ENCODE measurements at places on chromosomes 11 and 22.

- DNase-seq: no peak
These were observed 12.3 kb upstream of the ASPHD2 start for GRCh38 chr22:26416670-26417276.

GRCh38 chr22:38316364-38317121 is 690 bp downstream of the CSNK1E start:
- peak; percentile 88 for DNase-seq

DNA sequence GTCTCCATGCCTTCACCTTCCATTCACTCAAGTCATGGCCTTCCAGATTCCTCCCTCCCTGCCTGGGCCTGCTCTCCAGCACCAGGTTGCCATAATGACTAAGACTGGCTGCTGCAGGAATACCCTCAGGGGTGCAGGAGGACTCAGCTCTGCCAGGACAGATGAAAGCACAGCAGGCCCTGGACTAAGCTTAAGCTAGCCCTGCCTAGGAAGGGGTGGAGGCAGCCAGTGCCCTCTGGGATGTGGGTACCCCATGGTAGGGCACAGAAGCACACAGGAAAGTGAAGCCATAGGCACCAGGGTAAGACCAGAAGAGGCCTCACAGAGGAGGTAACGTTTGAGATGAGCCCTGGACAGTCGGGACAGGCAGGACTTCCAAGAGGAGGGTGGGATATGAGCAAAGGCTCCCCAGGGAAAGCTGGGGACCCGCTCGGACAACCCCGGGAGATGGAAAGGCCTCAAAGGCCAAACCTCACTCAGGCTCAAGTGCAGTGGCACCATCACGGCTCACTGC is 3.0 kb upstream of the RIN1 start:
- DNase-seq: no peak

DNA sequence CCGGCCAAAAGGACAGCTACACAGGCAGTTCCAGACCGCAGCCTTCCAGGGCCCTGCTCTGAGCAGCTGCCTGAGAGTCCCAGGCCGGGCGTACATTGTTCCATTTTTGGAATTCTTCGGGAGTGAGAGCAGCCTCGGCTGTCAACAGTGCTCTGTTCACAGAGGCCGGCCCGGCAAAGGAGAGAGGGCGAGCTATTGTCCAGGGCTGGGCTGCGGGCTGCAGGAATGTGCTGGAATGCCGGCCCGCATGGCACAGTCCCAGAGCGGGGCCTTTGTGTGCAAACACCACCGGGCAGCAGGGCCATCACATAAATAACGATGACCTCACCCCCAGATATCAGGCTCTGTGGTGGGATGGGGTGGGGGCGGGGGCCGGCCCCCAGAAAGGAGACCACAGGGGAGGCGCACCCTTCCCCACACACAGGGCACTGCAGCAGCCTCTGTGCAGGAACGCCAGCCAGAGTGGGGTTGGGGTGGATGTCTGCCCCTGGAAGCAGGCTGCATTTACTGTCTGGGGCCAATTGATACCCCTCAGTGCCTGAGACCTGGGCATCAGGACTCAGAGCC is 15.8 kb downstream of the LINC01488 start:
- no peak for DNase-seq

DNA sequence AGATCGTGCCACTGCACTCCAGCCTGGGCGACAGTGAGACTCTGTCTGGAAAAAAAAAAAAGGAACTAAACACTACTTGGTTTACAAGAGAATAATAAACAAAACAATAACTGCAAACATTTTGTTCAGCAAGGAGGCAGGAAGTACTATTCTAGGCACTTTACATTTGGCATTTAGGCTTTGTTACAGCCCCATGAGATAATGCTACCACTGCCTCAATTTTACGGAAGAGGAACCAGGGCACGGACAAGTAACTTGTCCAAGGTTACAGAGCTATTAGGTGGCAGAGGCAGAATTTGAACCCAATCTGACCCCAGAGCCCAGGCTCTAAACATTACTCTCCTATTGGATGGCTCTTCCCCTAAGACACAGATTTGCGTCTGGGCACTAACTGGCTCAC is 108.7 kb upstream of the AKIP1 start:
- no peak for DNase-seq

- peak; percentile 88 for DNase-seq
These were observed 80.8 kb downstream of the ZC3H12C start for GRCh38 chr11:110173811-110174644.

- no peak for DNase-seq
These were observed 12.2 kb downstream of the OR8D1 start for GRCh38 chr11:124301548-124301947.

- DNase-seq: no peak
These were observed 195.2 kb upstream of the RAG2 start for GRCh38 chr11:36792996-36793914.

DNA sequence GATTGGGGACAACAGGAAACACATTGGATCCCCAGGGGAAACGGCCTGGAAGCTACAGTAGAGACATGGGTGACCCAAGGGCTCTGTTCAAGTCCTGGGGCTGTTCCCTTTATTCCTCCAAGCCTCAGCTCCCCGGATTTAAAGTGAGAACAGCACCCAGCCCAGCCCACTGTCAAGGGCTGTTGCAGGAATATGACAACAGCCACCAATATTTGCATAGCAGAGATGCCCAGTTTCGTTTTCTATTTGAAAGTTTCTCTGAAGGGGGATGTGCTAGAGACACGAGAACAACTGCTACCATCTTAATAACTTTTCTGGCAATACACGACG is 81.1 kb upstream of the WNT7B start:
- DNase-seq: peak; percentile 90

GRCh38 chr11:30326114-30326778 is 3.3 kb downstream of the ARL14EP start:
- DNase-seq: no peak

GRCh38 chr22:33983558-33983957 is 63.3 kb upstream of the LARGE1 start:
- no peak for DNase-seq

DNA sequence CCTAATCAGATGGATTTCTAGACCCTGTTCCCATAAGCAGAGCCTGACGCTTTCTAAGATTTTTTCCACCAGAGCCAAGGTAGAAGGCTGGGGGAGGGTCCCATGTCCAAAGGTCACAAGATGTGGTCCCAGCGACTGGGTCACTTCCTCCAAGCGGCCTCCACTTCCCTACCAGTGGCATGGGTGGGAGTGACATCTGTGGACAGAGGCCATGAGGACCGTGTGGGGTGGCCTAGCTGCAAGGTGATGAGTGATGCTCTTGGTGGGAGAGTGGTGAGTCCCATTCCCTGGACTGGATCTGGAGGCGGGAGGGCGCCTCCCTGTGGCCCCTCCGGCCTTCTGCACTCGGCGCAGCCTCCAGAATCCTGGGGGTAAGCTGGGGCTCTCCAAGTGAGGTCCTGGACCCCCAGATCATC is 32.4 kb upstream of the PRR5 start:
- DNase-seq: peak; percentile 22

DNA sequence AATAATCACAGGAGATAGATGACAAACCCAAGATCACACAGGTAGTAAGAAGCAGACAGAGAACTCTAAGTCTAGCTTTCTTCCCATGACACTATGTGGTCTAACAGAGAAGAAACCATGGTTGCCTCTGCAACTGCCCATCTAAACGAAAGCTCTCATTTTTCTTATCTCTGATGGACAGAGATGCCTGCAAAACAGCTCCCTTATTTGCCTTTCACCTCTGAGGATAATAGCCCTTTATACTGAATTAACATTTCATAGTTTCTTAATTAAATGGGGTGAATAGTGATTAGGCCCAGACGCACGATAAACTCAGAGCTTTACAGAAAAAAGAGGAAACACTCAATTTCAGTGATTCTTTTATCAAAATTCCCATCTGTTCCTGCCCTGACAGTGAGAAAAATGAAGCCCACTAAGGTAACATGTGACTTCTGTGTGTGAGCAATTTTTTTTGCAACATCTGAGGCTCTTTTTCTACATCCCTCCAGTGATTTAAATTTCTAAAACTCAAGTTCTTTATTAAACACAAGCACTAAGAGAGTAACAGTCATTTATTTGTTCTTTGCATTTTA is 24.6 kb downstream of the OR2AG2 start:
- no peak for DNase-seq

GRCh38 chr22:42644422-42645340 is 4.3 kb upstream of the ATP5MGL start:
- no peak for DNase-seq

- peak; percentile 79 for DNase-seq
These were observed 43.8 kb upstream of the API5 start for GRCh38 chr11:43267856-43268580.

GRCh38 chr11:2664376-2664775 is 35.4 kb downstream of the KCNQ1OT1 start:
- DNase-seq: no peak

- no peak for DNase-seq
These were observed 752.3 kb downstream of the NTM start for GRCh38 chr11:132122735-132123134.

DNA sequence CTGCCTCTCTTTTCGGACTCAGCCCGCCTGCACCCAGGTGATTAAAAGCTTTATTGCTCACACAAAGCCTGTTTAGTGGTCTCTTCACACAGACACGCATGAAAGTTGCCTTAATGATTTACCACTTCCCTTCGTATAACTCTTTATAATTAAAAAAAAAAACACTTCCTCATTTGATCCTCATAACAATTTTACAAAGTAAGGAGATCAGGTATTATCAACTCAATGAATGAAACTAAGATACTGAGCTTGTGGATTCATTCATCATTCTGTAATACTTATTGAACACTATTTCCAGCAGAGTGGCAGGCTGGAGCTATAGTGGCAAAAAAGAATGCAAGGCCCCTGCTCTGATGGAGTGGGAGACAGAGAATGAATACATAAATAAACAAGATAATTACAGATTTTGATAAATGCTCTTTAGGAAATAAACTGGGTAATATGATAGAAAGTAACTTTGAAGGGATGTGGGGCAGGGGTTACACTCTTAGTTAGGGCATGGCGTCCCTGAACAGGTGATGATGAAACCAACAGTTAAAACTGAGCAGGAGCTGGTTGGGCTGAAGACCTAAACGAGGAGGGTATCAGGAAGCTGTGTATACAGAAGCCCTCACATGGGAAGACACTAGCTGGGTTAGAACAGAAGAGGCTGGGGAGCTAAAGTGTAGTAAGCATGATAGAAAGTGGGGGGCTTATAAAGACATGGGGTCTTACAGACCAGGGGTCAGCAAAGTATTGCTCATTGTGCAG is 5.4 kb upstream of the CRTAM start:
- DNase-seq: no peak

GRCh38 chr11:118690553-118691304 is 11.3 kb upstream of the TREH start:
- DNase-seq: no peak

- DNase-seq: peak; percentile 28
These were observed 677.7 kb downstream of the BRD1 start for GRCh38 chr22:49149721-49150608.

DNA sequence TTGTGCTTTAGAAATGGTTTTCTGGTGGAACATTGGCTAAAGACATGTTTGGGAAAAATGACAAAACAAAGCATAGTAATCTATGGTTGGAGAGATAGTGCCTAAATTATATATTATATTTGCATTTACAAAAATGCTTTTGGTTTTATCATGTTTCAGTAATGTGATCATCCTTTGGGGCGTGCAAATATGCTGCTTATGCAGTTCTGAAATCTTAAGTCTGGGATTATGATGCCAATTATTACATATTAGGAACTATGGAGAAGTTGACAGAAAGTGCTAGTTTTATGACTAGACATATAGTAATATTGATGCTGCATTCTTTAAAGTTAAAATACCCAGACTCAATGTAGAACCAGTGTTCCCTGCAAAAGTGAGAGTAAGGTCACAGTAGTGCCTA is 655.0 kb downstream of the METTL15 start:
- no peak for DNase-seq

DNA sequence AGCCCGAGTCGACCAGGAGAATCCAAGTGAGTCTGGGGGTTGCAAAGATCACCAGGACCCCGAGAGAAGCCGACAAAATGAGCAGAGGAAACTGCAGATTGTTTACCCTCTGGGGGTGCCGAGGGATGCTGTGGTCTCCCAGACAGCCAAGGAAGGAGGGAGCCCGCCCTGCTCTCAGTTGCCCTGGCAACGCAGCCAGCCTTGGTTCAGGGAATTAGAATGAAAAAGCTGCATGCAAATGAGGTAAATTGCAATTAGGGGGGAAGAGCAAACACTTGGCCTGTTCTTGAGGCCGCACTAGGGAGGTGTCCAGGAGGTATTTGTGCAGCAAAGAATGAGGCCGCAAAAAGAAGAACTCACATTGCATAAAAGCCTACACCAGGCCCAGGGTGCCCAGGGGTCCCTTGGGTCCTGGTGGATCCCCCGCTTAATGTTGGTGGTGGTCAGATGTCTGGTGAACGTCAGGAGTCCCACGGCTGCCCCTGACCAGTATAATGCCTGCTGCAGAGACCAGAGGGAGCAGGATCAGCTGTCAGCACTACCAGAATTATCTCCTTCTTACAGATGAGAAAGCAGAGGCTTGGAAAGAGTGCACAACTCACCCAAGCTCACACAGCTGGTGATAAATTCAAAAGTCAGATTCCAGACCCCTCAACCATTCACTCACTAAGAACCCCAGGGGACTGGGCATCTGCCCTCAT is 40.3 kb upstream of the ATXN10 start:
- peak; percentile 64 for DNase-seq

GRCh38 chr22:28835630-28836189 is 35.3 kb upstream of the XBP1 start:
- no peak for DNase-seq

DNA sequence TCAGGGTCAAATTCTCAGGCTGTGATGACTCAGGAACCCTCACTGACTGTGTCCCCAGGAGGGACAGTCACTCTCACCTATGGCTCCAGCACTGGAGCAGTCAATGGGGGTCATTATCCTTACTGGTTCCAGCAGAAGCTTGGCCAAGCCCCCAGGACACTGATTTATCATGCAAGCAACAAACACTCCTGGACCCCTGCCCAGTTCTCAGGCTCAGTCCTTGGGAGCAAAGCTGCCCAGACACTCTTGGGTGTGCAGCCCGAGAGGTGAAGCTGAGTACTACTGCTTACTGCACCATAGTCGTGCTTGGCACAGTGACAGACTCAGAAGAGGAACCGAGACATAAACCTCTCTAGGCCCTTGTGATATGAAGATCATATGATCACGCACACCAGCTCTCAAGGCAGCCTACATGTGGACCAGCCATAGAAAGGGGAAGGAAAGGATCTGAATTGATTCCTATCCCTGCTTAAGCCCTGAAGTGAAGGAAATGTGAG is 58.2 kb downstream of the ZNF280B start:
- DNase-seq: peak; percentile 20

DNA sequence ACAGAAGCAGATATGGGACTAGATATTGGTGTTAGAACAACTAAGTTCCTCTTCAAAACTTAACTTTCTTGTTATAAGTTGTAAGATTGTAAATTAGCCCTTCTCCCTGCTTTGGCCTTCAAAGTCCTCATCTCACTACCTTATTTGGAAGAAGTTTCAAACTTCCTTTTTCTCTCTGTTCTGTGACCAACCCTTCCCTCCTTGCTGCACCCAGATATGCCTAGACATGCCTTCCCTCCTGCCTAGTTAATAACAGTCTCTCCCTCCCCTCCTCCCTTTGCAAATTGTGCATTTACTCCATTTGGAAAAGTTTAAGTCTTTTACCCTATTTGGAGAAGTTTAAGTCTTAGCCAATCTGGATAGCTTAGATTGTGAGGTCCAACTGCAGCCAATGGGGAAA is 4.9 kb downstream of the OR52K2 start:
- DNase-seq: no peak
